Spleen (tissue), 13 donors: ENCODE measurements at places on chromosomes 4 and X. TPM values are rescaled to one million over a fixed set of nuclear protein-coding genes. Genes with fewer than 3 reads are reported as not detected.

The PDZD4 gene
- total RNA-seq, result 10.7 TPM

The AFM gene
- total RNA-seq, result not detected

The WDFY3 gene
- 142 TPM for total RNA-seq

The CYSLTR1 gene
- total RNA-seq, result 21.0 TPM

DNA sequence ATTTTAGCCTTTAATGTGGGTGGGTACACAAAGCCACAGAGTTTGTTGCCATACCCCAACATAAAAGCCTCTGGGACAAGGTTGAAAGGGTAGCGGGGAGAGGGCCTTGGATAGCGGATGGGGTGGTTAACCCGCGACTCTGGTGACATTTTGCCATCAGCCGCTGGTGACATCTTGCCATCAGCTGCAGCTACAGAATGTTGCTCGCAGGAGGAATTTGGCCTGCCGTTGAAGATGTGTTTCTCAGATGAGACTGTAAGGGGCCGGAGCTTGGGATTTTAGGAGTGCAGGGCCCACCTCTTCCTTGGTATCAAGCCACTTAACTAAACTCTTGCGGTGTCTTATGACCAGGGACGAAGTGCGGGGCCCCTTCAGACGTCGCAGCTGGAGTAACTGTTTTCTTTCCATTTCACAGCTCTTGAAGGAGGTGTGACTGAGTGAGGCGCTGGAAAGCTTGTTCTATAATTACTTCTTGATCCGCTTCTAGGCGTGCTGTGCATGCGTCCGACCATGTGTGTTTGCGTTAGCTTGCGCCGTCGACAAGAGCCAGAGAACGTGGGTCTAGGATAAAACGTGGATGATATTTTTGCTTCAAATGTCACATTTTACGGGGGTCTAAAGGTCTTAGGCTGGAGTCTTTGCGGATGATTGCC is 820 bp upstream of the RASL11B start:
- H3K36me3 ChIP-seq, result peaks cover 13% of the 10 kb centered on the region
- H3K27me3 ChIP-seq, result peaks cover 50% of the 10 kb centered on the region
- DNase-seq, result no peak
- peak overlapping the region; percentile 60 for H3K4me3 ChIP-seq
- H3K4me1 ChIP-seq, result peaks cover 22% of the 10 kb centered on the region

DNA sequence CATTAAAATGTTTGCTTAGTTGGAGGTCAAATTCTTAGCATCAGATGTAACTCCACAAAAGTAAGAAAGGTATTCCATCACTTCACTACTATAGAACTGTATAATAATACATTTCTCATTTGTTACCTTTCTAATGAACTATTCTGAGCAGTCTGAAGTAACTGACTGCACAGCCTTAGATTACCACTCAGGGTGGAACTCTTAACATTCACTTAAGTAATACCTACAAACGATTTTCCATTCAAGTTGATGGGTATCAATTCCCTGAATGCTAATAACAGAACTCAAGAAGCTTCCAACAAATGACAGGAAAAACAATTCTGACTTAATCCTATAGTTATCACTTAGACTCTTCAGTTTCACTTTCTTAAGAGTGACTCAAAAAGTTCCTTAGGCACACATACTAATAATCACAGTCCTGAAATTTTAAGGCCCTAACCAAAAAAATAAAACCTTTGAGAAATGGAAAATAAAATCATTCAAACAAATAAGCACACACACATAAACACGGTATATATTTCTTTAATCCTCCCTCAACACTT is 20.9 kb downstream of the HNRNPD start:
- no peak overlapping the region for H3K27ac ChIP-seq
- DNase-seq, result no peak
- H3K36me3 ChIP-seq, result peaks cover 79% of the 10 kb centered on the region
- H3K4me1 ChIP-seq, result peaks cover 10% of the 10 kb centered on the region
- no peaks in the 10 kb centered on the region for H3K27me3 ChIP-seq

GRCh38 chrX:132875650-132876522 is 82.5 kb downstream of the HS6ST2 start:
- no peaks in the 10 kb centered on the region for H3K4me1 ChIP-seq
- H3K27me3 ChIP-seq, result no peaks in the 10 kb centered on the region
- no peaks in the 10 kb centered on the region for H3K36me3 ChIP-seq
